ENCODE measurements at places on chromosomes 12 and 14.
A peak's percentile ranks its signal among the peaks of the same experiment; 100 is the strongest.

- peak; percentile 92 for DNase-seq
Measured at GRCh38 chr14:77024171-77024691, 4.3 kb downstream of the IRF2BPL start.

GRCh38 chr14:103868242-103868897, 21.0 kb upstream of the PPP1R13B start:
- no peak for DNase-seq

- peak; percentile 66 for DNase-seq
Measured at GRCh38 chr14:101072945-101073597, 169.5 kb upstream of the RTL1 start.

DNA sequence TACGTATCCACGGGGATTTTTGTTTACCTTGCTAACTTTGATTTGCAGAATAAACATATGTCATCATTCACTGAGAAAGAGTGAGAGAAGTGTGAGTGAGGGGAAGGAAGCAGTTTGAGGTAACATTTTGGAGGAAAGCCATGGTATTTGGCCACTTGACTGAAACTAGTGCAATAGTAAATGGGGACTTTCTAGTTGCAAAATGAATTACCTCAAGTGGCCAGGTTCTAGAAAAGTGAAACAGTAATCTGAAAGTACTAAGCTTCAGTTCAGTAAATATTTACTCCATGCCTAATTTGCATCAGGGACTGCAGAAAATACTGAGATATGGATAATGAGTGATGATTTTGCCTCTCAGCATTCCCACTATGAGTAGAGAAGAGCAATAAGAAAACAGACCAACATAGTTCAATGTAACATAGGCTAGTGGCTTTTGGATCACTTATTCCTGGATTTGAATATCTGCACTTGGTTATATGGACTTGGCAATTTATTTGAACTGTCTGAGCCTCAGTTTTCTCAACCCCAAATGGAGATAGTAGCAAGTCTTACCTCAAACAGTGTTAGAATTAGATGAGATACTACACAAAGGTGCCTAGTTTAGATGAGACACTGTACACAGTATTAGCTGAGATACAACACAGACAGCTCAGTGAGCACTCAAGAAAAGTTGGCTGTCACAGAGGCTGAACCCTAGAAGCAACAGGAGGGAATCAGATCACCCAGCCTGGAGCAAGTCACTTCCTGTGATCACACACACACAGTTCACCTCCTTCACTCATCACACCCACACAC, 439.1 kb downstream of the NPAS3 start:
- DNase-seq, result no peak

DNA sequence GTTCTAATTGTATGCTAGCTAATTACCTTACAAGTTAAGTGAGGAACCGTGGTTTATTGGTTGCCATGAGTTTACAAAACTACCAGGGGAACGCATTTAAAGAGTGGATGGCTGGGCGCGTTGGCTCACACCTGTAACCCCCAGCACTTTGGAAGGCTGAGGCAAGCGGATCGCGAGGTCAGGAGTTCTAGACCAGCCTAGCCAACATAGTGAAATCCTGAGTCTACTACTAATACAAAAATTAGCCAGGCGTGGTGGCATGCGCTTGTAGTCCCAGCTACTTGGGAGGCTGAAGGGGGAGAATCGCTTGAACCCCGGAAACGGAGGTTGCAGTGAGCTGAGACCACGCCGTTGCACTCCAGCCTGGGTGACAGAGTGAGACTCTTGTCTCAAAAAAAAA, 2.2 kb downstream of the EIF5 start:
- no peak for DNase-seq

DNA sequence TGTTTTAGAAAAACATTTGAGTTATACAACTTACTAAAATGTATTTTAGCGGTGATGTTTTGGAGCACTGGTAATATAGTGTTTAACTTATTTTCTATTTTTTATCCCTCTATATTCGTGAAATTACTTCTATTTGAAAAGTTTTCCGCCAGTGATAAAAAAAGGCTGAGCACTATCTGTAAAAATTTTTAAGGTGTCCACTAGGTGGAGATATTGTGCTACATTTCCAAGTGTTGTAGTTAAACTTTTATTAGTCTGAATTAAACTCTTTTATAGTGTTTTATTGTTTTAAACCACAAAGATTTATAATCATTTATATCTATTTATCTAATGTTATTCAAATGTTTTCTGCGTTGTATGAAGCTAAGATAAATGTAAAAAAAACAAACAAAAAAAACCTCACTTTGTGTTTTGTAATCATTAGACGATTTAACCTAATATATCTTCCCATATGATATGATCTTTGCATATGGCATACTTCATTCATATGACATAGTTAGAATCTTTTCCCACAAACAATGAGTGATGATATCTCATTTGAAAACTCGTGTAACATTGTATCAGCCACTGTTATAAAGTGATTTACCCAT, 11.8 kb downstream of the ALG10B start:
- DNase-seq, result no peak

GRCh38 chr12:11584221-11584855, 65.1 kb upstream of the ETV6 start:
- no peak for DNase-seq

GRCh38 chr14:89000007-89000942, 175.8 kb downstream of the TTC8 start:
- no peak for DNase-seq

- no peak for DNase-seq
Measured at GRCh38 chr14:35244542-35244941, 47.6 kb upstream of the PSMA6 start.

GRCh38 chr14:67646131-67646530, 26.4 kb downstream of the ARG2 start:
- no peak for DNase-seq

DNA sequence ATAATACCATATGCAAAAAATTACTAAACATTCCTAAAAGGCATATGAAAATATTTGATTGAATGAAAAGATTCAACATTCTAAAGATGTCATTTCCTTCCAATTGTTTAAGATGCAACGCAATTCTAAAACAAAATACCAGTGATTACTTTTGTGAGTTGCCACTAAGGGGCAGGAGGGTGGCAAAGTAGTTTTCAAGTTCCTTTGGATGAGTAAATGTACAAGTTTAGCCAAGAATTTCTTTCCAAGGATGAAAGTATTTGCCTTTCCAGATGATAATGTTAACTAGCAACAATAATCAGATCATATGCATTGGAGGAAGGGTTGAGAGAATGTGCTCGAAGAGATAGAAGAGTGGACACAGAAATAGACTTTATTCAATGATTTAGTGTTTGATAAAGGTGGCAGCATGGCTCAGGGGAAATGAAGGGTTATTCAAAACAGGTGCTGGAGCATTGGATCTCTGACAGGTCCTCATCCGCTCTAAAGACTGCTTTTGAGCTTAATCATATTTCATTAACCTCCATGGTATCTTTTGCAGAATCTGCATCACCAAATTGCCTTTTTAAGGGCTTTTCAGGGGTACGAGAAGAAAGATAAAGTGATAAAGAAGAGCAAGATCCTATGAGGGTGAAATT, 678.5 kb upstream of the TBX3 start:
- DNase-seq, result no peak

DNA sequence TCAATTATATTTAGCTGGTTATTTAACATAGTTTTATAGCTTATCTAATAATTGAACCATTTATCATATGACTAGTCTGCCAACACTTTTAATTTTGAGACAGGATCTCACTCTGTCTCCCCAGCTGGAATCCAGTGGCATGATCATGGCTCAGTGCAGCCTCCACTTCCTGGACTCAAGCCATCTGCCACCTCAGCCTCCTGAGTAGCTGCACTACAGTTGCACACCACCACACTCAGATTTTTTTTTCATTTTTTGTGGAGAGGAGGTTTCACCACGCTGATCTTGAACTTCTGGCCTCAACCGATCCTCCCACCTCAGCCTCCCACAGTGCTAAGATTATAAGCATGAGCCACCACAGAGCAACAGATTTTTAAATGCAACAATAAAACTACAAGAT, 151.4 kb upstream of the MDGA2 start:
- DNase-seq, result no peak

- DNase-seq, result no peak
Measured at GRCh38 chr14:51202914-51203665, 37.0 kb upstream of the TMX1 start.

- no peak for DNase-seq
Measured at GRCh38 chr12:31431721-31432240, 105.8 kb upstream of the SINHCAF start.

DNA sequence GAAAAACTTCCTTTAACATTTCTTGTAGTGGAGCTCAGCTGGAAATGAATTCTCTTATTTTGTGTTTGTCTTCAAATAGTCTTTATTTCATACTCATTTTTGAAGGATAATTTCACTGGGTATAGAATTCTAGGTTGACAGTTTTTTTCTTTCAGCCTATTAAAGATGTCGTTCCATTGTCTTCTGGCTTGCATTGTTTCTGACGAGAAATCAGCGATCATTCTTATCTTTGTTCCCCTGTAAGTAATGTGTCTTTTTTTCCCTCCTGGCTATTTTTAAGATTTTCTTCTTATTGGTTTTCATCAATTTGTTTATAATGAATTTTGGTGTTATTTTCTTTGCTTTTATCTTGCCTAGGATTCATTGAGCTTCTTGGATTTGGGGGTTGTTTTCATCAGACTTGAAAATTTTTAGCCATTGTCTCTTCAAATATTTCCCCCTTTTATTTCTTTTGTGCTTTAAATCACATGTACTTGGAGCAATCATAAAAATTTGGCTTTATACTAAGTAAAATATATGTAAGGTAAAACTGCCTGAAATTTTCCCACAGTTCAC, 89.4 kb downstream of the UNC79 start:
- no peak for DNase-seq

GRCh38 chr14:64502887-64503433, 678 bp downstream of the ZBTB25 start:
- DNase-seq, result peak; percentile 76

DNA sequence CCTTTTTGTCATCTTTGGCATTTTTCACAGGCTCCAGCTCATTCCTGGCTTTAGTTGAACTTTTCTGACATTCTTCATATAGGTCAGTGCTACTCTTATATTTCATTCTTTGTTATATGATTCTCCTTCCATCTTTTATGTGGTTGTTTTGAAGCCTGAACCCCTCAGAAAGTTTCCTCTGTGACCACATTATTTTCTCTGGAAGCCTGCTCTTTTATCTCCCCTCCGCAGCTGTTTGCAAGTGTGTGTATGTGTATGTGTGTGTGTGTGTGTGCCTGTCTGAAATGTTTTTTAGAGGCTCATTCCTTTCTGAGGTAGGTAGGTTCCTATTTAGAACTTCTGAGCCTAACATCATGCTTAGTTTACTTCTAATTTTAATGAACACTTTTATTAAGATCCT, 47.6 kb downstream of the ANO4 start:
- DNase-seq, result no peak

DNA sequence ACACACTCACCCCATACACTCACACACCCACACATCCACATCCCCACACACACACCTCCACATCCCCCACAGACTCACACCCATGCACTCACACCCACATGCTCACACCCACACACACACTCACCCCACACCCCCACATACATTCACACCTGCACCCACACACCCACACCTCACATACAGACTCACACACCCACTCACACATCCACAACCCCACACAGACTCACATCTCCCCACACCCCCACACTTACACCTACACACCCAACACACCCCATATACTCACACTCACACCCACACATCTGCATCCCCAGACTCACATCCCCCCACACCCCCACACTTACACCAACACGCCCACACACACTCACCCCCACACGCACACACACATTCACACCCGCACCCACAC, 171.8 kb downstream of the GLT1D1 start:
- no peak for DNase-seq

- DNase-seq, result no peak
Measured at GRCh38 chr12:107761502-107761904, 566 bp upstream of the PRDM4 start.

GRCh38 chr12:65903691-65904383, 79.6 kb downstream of the HMGA2 start:
- DNase-seq, result no peak

GRCh38 chr14:35877276-35877675, 51.1 kb downstream of the BRMS1L start:
- no peak for DNase-seq

DNA sequence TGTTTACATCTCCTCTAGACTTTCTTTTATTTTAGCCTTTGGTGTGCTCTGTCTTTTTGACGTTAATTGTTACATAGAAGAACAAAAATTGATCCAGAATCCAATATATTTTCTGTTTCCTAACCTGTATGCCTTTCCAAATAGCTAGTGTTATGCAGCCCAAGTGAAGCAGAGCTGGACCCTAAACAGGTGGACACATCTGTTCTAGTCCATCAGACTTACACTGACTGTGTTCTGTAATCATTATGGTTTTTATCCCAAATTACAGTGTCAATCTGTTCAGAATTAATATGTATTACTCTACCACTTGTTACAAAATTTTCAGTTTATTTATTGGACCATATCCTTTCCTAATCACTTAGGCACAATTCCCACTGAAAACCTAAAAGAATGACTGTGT, 176.8 kb upstream of the FOXG1 start:
- DNase-seq, result no peak

- DNase-seq, result no peak
Measured at GRCh38 chr12:114404083-114404925, 1.6 kb downstream of the TBX5 start.

GRCh38 chr14:53613404-53614253, 343.0 kb downstream of the BMP4 start:
- DNase-seq, result no peak

DNA sequence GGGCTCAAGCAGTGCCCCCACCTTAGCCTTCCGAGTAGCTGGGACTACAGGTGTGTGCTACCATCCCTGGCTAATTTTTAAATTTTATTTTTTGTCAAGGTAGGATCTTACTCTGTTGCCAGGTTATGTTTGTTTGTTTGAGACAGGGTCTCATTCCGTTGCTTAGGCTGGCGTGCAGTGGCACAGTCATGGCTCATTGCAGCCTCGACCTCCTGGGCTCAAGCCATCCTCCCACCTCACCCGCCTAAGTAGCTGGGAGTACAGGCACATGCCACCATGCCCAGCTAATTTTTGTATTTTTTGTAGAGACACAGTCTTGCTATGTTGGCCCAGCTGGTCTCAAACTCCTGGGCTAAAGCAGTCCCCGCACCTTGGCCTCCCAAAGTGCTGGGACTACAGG, 83.3 kb upstream of the KCNH3 start:
- no peak for DNase-seq

- no peak for DNase-seq
Measured at GRCh38 chr12:130462558-130463274, 125.0 kb downstream of the PIWIL1 start.

GRCh38 chr14:83255015-83255726, 1721.5 kb upstream of the SEL1L start:
- DNase-seq, result no peak

DNA sequence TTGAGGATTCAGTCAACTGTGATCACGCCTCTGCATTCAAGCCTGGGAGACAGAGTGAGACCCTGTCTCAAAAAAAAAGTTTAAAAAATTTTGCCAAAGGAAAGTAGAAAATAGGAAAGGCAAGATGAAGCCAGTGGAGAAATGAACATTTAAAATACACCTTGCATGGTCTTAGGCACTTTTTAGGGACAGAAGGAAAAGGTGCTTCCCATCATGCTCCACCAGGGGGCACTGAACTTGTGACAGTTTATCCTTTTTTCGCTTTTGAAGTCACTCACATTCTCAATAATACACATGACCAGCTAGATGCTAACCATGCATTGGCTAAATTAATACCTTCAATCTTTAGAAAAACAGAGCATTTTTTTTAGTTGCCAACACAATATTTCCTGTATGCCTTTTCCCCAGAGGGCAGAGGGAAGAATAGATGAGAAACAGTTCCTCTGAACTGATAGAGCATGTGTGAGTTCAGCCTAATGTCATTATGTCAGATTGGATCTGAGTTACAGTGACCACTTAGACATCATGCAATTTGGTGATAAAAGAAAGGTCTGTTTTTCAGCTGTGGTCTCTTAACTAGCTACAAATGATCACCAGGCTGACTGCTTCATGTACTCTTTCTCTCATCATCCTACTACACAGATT, 221.8 kb upstream of the SSTR1 start:
- peak; percentile 80 for DNase-seq

Data from activated CD4-positive, alpha-beta T cell treated with anti-CD3 and anti-CD28 coated beads, Interleukin-2, amount 10 ng/mL, durations not matched to agents 24 days and 14 days (primary cell).